ENCODE measurements at places on chromosomes 5 and 9.

DNA sequence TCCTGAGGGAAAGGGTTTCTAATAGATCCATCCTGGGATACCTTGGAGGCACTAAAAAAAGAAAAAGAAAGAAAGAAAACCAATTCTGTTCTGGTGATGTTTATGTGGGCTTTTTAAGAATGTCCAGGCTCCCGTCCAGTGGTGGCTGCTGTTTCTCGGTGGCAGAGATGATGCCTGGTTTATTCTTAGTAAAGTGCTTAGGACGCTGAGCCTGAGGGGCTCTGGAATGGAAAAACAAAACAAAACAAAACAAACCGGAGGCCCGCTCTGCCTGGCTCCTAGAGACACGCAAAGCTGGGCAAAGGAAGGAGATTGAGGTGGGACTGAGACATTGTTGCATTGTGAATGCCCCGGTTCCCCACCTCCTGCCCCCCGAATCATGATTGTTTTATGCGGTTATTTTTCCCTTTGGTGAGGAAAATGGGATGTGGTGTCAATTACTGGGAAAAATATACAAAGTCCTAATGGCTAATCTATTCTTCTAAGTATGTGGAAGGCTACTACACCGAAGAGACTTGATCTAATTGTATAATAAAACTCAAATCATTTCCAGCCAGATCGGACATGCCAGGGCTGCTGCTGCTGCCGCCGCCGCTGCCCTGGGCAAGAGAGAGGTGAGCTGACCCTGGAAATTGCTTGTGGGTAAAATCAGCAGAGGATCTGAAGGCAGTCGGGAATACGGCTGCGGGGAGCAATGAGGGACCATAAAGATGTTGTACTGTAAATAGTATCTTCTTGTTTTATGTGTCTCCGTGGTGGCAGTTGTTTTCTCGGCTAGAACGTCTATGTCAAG is 644.9 kb downstream of the CCDC171 start:
- no peak for DNase-seq

DNA sequence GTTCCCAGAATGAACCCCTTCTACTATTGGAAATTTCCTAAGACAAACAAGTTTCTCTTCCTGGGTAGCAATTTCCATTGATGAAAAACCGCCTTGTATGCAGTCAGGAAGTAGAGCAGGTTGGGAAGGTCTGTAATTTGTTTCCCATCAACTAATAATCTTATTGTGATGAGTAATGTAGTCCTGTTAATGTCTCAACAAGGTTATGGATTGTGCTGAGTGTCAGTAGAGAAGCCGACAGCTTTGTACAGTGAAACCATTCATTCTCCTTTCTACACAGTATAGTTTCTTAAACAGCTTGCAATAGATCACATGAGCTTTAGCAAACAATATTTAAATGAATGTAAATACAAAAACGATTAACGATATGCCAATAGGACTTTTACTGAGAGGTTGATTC is 355.4 kb upstream of the WWC1 start:
- no peak for DNase-seq

DNA sequence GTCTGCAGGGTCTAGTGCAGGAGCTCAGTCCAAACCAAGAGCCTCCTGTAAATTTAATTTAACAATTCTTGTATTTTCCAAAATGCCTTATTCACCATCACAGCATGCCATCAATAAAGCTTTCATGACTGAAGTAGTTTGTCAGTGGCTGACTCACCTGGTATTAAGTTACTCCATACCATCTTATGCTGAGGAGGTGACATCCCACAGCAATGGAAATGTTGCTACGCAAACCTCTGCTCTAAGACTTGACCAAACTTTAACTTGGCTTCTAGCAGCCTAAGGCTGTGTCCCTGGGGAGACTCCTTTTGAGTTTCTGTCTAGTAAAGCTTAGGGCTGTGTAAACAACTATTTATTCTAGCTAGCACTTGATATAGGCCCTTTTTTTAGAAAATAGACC is 1231.3 kb upstream of the CDH18 start:
- DNase-seq = no peak

DNA sequence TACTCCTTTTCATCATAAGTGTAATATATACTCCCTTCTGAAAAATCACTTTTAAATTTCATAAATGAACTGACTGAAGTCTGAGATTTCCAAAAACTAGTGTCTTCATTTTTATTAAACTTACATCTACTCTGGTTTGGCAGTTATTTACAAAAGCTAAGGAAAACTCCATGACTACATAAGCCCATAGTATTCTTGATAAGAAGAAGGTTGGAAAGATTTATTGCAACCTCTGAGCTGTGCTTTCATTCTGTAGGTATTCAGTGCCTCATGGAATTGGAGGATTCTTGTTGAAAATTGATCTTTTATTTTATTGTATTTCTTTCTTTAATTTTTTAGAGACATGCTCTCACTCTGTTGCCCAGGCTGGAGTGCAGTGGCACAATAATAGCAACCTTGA is 41.7 kb downstream of the GNAQ start:
- DNase-seq = no peak

DNA sequence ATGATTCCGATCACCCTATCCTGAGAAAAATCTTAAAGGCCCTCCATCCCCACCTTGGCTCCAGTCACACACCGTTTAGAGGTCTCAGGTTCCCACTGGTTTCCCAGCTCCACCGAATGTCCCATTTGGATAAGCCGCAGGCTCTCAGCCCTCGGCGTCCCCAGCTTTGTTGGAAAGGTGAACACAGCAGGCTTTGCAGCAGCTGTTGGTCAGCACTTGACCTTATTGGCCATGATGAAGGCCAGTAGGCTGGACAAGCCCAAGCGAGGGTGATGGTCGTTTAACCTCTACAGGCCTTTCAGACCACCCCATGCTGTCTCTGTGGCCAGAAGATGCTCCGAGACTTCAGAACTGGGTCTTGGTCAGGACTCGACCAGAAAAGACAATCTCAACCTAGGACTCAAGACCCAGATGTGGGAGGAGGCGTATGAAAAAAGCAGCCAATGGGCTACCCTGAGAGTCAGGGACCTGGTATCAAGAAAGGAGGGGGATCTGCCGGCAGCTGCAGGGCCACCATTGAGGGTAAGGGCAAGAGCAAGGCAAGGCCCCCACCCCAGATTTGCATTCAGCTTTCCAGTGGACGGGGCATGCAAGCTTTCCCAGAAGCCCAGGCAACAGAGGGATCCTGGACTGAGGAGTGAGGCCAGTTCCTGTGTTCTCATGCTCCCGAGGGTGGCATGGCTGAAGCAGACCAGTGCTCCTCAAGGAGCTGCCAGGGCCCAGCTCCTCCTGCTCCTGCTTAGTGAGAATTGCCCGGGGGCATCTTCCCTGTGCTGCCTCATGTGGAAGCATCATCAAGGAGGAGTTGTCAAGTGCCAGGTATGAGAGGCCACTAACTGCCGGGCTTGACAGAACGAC is 13.4 kb downstream of the UBE2QL1 start:
- no peak for DNase-seq

DNA sequence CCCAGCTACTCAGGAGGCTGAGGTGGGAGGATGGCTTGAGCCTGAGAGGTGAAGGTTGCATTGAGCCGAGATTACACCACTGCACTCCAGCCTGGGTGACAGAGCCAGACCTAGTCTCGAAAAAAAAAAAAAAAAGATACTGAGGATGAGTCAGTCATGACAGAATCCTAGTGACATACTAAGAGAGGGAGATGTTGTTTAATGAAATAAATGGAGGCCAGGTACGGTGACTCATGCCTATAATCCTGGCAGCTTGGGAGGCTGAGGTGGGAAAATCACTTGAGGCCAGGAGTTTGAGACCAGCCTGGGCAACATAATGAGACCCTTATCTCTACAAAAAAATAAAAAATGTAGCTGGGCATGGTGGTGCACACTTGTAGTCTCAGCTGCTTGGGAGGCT is 107.2 kb downstream of the ZFAND5 start:
- DNase-seq = no peak

- no peak for DNase-seq
Measured at GRCh38 chr5:57754616-57755015, 272.0 kb upstream of the ACTBL2 start.

- no peak for DNase-seq
Measured at GRCh38 chr5:32160228-32160627, 13.9 kb downstream of the GOLPH3 start.

GRCh38 chr5:116153687-116154174 is 68.9 kb downstream of the COMMD10 start:
- DNase-seq = no peak

DNA sequence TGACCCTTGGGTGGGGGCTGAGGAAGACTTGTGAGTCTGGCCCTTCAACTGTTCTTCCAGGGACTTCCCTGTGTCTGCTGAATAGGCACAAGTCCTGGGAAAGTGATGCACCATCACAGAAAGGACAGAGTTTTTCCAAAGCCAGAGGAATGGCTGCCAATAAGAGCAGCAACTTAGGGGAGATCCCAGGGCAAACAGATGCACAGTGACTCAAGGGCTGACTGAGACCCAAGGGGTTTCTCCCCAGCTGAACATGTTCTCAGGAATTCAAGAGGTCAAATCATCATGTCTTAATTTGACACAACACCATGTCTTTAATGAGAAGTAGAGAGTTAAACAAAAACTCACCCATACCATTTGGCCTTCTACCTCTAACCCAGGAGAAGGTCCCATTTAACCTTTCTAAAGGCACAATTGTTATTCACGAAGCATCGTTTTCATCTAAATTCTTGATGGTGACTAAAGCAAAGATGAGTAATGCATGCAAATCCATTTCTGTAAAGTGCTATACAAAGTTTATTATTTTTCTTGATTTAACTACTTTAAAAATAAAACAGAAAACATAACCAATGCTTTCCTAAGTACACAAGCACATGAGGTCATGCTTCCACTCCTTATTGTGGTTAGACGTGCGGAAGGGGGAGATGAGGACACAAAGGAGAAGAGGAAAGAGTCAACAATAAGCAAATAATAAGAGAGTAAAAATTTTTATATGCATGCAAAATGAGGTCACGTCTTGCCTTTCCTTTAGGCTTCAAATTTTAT is 324.1 kb downstream of the PLK2 start:
- DNase-seq = no peak

- DNase-seq = no peak
Measured at GRCh38 chr9:81634915-81635516, 54.3 kb downstream of the TLE1 start.

DNA sequence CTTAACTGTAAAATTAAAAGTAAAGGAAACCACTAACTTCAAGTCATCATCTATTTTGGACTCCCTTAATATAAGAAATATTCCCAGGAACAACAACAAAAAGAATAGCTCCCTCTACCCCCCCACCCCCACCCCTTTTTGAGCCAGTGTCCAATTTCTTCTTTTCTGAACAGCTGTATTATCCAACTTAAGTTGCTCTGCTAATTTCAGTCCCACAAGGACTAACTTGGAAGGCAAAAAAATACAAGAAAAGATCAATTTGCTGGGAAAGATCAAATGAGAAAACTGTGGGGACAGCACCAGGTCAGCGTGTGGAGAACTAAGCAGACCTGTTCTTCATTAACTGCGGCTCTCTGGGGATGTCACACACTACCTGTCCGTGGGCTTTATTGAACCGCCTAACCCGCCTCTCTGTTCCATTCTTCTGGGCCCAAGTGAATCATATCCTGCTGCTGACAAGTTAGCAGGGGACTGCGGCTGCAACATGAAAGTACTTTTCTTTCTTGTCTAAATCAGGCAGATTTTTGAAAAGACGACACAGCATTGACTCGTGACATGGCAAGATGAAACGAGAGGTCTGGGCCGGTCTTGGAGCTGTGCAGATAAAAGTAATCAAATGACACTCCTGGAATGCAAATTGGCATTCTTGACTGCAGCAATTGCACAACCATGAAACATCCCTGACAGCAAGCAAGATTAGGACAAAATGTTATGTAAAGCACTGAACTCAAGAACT is 2.7 kb downstream of the BNC2 start:
- no peak for DNase-seq

- DNase-seq = no peak
Measured at GRCh38 chr5:62585751-62586150, 7.1 kb downstream of the LRRC70 start.

GRCh38 chr9:109779711-109780452 is at the start of gene PALM2AKAP2:
PALM2AKAP2 (plus strand) TSS chr9:109780198; CDS start chr9:109780489, 291 bp downstream.
- no peak for DNase-seq

GRCh38 chr5:96133341-96134079 is 171.9 kb upstream of the ELL2 start:
- DNase-seq = no peak

- DNase-seq = no peak
Measured at GRCh38 chr9:128022886-128023285, 42.1 kb upstream of the EEIG1 start.

DNA sequence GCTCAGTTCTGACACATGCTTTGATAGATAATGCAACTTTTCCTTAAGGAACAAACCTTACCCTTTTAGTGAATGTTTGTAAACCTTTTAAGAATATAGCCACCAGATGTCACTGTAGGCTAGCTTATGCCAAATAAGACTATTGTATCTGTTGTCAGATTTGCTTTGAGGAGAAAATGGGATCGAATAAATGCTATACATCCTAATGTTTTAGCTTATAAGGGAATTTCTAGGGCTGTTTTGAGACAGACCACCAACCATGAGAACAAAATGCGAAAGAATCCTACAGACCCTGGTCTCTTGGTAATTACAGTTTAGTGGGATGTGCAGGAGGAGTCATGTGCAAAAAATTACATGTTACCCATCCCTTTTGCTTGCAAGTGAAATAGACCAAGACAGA is 127.6 kb upstream of the NMUR2 start:
- DNase-seq = no peak

GRCh38 chr9:120175031-120175430 is 404.9 kb downstream of the CDK5RAP2 start:
- no peak for DNase-seq

- DNase-seq = no peak
Measured at GRCh38 chr5:22683050-22683449, 170.1 kb downstream of the CDH12 start.

DNA sequence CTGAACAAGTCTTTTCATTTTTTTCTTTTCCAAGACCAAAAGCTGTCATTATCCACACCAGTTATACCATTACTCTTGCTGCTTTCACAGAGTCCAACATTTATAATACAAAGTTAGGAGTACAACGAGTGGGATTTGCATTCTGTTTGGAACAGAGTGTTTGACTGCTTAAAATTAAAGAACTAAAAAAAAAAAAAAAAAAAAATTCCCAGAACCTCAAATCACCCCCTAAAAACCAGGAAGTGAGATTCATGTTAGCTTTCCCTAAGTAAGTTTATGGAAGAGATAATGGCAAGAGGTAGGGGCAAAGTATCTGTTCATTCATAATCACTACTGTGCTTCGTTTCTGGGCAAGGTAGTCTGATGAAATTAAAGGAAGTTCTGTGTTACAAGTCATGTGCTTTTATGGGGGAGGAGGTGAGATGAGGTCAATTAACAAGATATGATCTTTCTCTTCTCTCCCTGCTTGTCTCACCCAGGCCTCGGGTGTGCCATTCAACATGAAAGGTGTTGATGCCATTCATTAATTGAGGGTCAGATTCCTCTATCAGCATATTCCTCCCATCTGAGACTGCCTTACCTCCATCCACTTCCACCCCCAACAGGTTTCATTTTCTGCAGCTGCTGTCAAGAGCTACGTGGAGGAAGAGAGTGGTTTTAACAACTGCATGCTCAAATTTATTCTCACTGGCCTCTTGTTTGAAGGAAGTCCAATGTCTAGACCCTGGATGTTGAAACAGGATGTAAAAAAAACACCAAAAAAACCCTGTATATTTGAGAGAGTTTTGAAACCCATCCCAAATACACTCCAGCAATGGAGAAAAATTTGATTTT is 58.1 kb downstream of the MARCHF3 start:
- DNase-seq = no peak
